ENCODE measurements at places on chromosomes 6 and 20. TPM values are rescaled to one million over a fixed set of nuclear protein-coding genes. Genes with fewer than 3 reads are reported as not detected.

DNA sequence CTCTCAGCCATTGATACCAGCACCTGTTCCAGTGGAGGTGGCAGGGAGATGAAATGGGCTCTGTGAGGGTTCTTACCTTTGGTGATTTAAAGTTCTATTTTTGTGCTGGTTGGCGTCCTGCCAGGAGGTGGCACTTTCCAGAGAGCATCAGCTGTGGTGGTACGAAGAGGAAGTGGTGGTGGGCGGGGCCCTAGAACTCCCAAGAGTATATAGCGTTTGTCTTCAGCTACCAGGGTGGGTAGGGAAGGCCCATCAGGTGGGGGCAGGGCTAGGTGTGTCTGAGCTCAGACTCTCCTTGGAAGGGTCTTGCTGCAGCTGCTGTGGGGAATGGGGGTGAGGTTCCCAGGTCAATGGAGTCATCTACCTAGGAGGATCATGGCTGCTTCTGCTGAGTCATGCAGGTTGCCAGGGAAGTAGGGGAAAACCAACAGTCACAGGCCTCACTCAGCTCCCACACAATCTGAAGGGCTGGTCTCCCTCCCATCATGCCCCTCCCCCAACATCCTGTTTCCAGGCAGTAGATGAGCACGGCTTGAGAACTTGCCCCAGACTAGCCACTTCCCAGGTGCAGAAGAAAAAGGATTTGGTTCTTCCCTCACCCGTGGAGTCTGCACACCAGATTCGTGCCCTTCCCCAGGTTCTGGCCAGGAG is 46.6 kb downstream of the MOXD1 start:
- peaks cover 12% of the 10 kb centered on the region for H3K36me3 ChIP-seq
- peak; percentile 80 for DNase-seq
- H3K27me3 ChIP-seq = no peaks in the 10 kb centered on the region
- peak overlapping the region; percentile 92 for H3K27ac ChIP-seq

The SMPDL3A gene
- total RNA-seq = 1.8 TPM

The OR2J2 gene
- total RNA-seq = not detected

GRCh38 chr6:27768556-27768955 is 143.6 kb downstream of the OR2B2 start:
- H3K27me3 ChIP-seq = peaks cover 3% of the 10 kb centered on the region
- H3K4me1 ChIP-seq = peaks cover 24% of the 10 kb centered on the region
- no peak overlapping the region for H3K4me3 ChIP-seq
- DNase-seq = no peak
- H3K27ac ChIP-seq = no peak overlapping the region
- H3K36me3 ChIP-seq = no peaks in the 10 kb centered on the region

The SLA2 gene
- 0.67 TPM for total RNA-seq

GRCh38 chr6:7145885-7146828 is 38.4 kb downstream of the RREB1 start:
- H3K4me1 ChIP-seq = peaks cover 75% of the 10 kb centered on the region
- no peak for DNase-seq
- H3K36me3 ChIP-seq = peaks cover 2% of the 10 kb centered on the region
- H3K27ac ChIP-seq = peak overlapping the region; percentile 73

The CGA gene
- not detected for total RNA-seq

DNA sequence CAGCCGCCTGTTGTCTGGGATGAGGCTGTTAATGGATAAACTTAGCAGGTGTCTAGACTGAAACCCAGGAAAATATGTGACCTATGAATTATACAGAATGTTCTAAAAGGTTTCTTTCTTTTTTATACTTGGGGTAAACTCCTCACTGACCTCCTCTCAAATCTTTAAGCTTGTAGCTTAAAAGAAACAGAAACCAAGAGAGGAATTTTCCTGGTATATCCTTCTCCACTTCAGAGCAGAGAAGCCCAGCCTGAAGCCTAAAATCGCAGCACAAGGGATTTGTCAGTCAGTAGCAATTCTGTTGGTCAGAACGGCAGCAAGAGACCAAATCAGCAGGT is 99.4 kb upstream of the RIPOR2 start:
- H3K4me1 ChIP-seq = peaks cover 77% of the 10 kb centered on the region
- no peaks in the 10 kb centered on the region for H3K27me3 ChIP-seq
- peak overlapping the region; percentile 77 for H3K27ac ChIP-seq
- DNase-seq = no peak
- peak overlapping the region; percentile 78 for H3K4me3 ChIP-seq

DNA sequence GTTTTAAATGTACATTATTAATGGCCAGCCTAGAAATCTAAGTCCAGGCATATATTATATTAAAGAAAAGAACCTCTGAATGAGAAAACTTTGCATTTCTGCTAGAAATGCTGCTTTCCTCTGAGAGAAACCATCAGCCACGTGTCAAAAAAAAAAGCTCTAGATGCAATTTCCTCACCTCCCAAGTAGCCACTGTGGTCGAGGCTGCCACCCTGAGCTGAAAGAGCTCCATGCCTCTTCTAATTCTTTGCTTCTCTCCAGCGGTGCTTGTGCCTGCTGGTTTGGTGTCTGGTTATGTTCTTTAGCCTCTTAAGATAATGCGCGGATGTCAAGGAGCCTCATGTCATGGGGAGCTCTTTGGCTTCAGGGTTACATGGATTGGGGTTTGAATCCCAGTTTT is 316.0 kb downstream of the TFAP2C start:
- H3K27me3 ChIP-seq = peaks cover 5% of the 10 kb centered on the region
- no peaks in the 10 kb centered on the region for H3K4me1 ChIP-seq
- H3K4me3 ChIP-seq = no peak overlapping the region
- H3K36me3 ChIP-seq = no peaks in the 10 kb centered on the region

- H3K36me3 ChIP-seq = peaks cover 64% of the 10 kb centered on the region
- H3K4me1 ChIP-seq = peaks cover 65% of the 10 kb centered on the region
- H3K4me3 ChIP-seq = peak overlapping the region; percentile 44
- H3K27ac ChIP-seq = peak overlapping the region; percentile 67
- no peaks in the 10 kb centered on the region for H3K27me3 ChIP-seq
These were observed 131.9 kb downstream of the GJA10 start for GRCh38 chr6:90026216-90026615.

DNA sequence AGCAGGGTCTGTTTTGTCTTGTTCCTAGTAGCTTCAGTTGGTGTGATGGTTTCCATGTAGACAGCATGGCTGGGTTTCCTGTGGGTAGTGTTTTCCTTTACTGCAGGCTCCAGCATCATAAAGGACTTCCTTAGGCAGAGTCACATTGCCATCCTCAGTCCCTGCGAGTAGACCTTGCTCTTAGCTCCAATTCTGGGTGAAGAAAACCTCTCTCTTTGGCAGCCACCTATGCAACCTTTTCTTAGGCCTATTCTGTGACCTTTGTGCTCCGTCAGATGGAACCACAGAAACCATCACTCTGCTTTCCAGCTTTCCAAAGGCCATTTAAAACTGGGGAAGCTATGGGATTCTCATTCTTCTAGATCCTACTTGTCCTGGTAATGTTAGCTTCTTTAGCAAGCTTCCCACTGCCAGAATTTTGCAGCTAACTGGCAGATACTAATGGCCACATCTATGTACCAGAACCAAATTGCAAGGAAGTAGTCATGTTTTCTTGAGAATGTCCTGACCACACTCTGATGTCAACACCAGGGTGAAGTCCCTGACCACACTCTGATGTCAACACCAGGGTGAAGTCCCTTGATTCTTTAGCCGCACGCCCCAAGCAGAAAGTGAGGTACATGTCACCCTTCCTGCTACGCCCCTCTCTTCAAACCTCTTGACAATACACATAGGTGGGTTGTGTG is 646.6 kb upstream of the HS3ST5 start:
- no peaks in the 10 kb centered on the region for H3K4me1 ChIP-seq
- no peak overlapping the region for H3K27ac ChIP-seq
- no peaks in the 10 kb centered on the region for H3K36me3 ChIP-seq
- no peak overlapping the region for H3K4me3 ChIP-seq

The KCNB1 gene
- total RNA-seq = 0.10 TPM

The GTSF1L gene
- 1.3 TPM for total RNA-seq

GRCh38 chr20:58173091-58173490 is 55.4 kb downstream of the ANKRD60 start:
- no peaks in the 10 kb centered on the region for H3K36me3 ChIP-seq
- peaks cover 15% of the 10 kb centered on the region for H3K4me1 ChIP-seq
- no peak overlapping the region for H3K4me3 ChIP-seq
- H3K27me3 ChIP-seq = peaks cover 19% of the 10 kb centered on the region

- H3K36me3 ChIP-seq = no peaks in the 10 kb centered on the region
- H3K4me1 ChIP-seq = no peaks in the 10 kb centered on the region
- no peak overlapping the region for H3K27ac ChIP-seq
- no peak overlapping the region for H3K4me3 ChIP-seq
- no peaks in the 10 kb centered on the region for H3K27me3 ChIP-seq
These were observed 278.6 kb upstream of the TCF21 start for GRCh38 chr6:133610227-133610840.

DNA sequence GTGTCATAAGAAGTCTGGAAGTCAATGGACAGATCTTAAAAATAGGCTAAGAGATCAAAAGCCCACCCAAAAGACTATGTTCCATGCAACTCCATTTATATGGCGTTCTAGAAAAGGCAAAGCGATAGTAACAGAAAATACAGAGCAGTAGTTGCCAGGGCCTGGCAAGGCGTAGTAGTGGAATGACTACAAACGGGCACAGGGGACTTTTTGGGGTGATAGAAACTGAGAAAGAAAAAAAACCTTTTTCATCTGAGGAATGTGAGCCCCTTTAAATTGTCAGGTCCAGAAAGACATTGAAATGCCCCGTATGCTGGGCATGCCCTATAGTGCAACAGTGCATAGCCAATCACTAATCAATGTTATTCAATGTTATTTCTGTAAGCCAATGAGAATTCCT is 47.2 kb upstream of the FAM50B start:
- no peak overlapping the region for H3K27ac ChIP-seq
- no peaks in the 10 kb centered on the region for H3K36me3 ChIP-seq
- no peak for DNase-seq
- no peaks in the 10 kb centered on the region for H3K27me3 ChIP-seq

- no peaks in the 10 kb centered on the region for H3K36me3 ChIP-seq
- no peak overlapping the region for H3K4me3 ChIP-seq
- no peaks in the 10 kb centered on the region for H3K4me1 ChIP-seq
- peaks cover 6% of the 10 kb centered on the region for H3K27me3 ChIP-seq
- no peak overlapping the region for H3K27ac ChIP-seq
These were observed 43.9 kb downstream of the PACSIN1 start for GRCh38 chr6:34509782-34510181.

GRCh38 chr6:37985355-37985754 is 165.8 kb downstream of the ZFAND3 start:
- H3K27ac ChIP-seq = no peak overlapping the region
- no peaks in the 10 kb centered on the region for H3K36me3 ChIP-seq
- no peak overlapping the region for H3K4me3 ChIP-seq
- DNase-seq = no peak
- peaks cover 75% of the 10 kb centered on the region for H3K4me1 ChIP-seq
- H3K27me3 ChIP-seq = no peaks in the 10 kb centered on the region

GRCh38 chr20:41798930-41799502 is 180.8 kb upstream of the CHD6 start:
- H3K4me3 ChIP-seq = no peak overlapping the region
- H3K27ac ChIP-seq = no peak overlapping the region
- DNase-seq = no peak
- H3K27me3 ChIP-seq = peaks cover 6% of the 10 kb centered on the region
- no peaks in the 10 kb centered on the region for H3K36me3 ChIP-seq

DNA sequence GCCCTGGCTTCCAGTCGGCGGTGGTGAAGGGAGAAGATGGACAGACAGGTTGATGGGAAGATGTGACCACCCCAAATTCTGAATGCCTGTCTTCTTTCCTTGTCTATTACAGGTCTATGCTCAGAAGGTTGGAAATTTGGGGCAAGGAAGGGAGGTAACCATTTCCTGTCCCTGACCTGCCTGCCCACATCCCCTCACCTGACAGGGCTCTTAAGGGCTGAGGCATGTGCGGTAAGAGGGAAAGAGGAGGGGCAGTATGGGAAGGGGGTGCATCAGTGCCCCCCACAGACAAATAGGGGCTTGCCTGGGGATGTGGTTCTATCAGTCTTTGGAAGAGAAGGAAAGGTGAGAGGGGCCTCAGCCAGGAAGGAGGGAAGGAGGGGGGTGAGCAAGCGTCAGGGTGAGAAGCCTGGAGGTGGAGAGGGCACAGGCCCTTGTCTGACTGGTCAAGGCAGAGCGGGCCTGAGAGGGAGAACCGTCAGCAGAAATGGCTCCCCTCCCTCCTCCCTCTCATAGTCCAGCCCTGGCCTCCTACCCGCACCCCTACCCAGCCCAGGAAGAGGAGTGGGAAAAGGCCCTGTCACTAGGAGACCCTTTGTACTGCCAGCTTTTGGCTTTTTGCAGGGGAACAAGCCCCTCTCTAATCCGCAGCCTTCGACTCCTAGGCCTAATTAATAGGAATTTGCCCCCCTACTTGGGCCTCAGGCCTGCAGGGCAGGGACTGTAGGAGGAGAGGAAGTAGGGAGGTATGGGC is 104.4 kb upstream of the FOXP4 start:
- no peaks in the 10 kb centered on the region for H3K36me3 ChIP-seq
- no peak for DNase-seq
- no peak overlapping the region for H3K4me3 ChIP-seq

DNA sequence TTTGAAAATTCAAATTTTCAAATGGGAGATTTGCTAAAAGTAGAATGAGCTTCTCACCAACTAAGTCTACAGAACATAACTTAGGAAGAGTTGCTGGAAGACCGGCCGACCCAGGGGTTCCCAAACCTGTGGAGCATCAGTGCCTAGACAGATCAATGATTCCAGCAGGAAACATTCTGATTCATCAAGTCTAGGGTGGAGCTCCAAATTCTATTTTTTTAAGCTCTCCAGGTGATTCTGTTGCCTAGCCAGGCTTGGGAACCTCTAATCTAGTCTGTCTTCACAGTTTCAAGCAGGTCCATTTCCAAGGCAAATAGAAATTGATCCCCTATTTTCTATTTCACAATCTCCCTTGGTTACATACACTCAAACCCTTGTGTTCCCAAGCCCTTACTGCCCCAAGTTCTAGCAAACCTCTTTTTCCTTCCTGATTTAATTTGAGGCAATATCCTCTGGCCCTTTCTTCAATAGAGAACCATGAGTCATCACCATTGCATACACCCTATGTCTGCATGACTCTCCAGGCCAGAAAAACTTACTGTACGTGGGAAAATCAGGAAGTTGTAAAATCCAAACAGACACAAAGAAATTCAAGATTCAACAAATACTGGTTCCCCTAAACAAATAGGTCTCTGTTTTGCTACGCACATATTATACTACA is 8.9 kb downstream of the ATXN1 start:
- H3K27ac ChIP-seq = no peak overlapping the region
- no peak overlapping the region for H3K4me3 ChIP-seq
- no peak for DNase-seq

GRCh38 chr6:51511081-51511480 is 576.3 kb downstream of the PKHD1 start:
- H3K27me3 ChIP-seq = no peaks in the 10 kb centered on the region
- DNase-seq = no peak
- H3K4me1 ChIP-seq = no peaks in the 10 kb centered on the region
- H3K4me3 ChIP-seq = no peak overlapping the region
- no peak overlapping the region for H3K27ac ChIP-seq
